Stimulated activated CD4-positive, alpha-beta T cell treated with anti-CD3 and anti-CD28 coated beads, Interleukin-15, amount 100 ng/mL, for 24 hours (primary cell): ENCODE measurements at places on chromosomes 1 and 21.

DNA sequence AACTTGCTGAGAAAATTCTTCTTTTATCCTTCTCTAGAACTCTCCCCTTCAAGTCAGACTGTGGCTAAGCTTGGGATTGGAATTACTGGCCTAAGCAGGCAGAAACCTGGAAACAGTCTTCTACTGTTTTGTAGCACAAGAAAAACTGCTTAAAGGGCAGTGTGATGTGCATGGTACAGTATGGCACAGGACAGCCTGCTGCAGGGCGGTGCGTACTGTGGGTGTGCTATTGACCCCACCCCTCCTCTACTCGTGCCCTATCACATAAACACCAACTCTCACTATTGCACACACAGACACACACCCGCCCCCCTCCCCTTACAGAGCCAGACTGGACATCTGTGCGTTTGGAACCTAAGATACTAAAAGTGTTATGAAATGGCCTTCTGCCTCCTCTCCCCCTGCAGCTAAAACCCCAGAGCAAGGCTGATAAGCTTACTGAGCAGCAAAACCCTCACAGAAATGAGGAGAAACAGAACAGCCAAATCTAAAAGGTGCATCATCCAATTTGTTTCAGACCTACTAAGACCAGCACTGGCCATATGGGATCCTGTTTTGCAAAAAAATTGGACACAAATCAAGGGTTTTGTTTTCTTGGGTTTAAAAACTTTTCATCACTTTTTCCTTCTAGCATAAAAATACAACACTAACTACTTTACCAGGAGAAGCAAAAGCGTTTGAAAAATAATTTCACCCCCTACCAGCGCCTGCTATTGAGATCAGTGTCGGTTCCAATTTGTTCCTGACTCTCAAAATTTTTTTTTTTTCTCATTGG, 355.8 kb upstream of the LYPLAL1 start:
- DNase-seq, result no peak

GRCh38 chr1:154599658-154600057, 8.3 kb downstream of the ADAR start:
- DNase-seq, result no peak

DNA sequence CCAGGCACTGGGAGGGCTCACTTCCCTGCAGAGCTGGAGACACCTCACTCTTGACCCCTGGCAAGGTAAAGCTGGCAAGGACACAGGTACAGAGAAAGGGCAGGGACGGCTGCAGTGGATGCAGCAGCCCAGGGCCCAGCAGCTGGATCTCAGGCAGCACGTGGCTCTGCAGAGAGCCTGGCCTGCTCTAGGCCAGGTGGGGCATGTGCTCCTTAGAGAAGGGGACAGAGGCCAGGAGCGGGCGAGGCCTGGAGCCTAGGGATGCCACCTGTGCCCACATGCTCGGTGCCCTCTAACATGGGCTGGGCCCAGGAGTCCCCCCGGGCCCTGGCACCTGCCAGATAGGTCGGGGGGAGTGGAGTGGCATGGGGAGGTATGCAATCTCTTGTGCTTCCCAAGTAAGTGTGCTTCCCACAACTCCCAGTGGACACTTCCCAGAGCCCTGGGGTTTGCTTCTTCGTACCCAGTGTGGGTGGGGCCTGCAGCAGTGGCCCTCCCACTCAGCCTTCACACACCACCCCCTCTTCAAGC, 30.0 kb downstream of the WNT3A start:
- no peak for DNase-seq

GRCh38 chr1:99365545-99365944, 101.3 kb downstream of the PLPPR4 start:
- no peak for DNase-seq

DNA sequence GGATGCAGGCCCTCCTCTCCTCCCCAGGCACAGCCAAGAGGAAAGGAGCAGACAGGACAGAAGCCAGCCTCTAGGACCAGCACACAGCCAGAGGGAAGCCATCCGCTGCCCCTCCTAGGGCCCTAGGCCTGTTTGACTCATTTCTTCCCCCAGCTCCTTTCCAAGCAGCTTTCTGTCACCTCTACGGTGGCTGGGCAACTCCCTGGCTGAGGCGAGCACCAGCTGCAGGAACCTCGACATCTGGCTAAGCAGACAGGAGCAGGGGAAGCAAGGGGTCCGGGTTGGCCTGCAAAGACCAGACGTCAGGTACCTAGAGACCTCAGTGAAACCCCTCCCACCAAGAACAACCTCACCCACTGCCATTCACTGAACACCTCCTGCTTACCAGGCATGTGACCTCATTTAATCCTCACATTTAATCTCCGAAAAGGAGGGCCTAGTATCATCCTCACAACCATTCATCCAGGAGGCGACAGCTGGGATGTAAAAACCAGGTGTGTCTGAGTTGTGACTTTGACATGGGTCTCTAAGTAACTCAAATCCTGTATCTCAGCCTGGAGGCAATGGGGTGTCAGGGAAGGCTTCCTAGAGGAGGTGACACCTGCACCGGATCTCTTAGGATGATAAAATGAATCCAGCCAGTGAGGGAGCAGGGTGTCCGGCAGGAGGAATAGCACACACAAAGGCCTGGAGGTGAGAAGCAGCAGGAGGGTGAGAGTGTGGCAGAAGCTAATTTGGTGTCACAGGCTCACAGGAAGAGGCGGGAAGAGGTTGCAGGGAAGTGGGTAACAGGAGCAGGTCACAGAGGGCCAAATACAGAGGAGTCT, 5.9 kb downstream of the LRP8 start:
- no peak for DNase-seq

- no peak for DNase-seq
Measured at GRCh38 chr1:169472738-169473137, 13.0 kb downstream of the SLC19A2 start.

DNA sequence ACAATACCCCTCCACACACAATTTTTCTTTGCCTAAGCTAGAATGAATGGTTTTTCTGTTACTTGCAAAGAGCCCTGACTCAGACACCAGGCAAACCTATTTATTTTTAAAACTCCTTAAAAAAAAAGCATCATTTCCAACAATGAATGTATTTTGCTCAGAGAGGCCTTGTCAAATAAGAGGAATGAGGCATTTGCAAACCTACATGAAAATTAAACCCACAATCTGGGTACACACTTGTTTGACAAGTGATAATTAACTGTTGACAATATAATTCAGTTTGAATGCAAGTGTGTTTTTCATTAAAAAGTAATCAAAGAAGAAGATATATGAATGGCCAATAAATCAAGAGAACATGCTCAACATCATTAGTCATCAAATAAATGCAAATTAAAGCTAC, 339.5 kb downstream of the PTPRU start:
- no peak for DNase-seq

- DNase-seq, result no peak
Measured at GRCh38 chr1:44505210-44505993, 100.3 kb downstream of the RNF220 start.

- no peak for DNase-seq
Measured at GRCh38 chr1:10007169-10007568, 10.1 kb downstream of the RBP7 start.

GRCh38 chr1:48495911-48496310, 23.9 kb upstream of the SPATA6 start:
- no peak for DNase-seq

GRCh38 chr1:27521861-27522431, 32.0 kb upstream of the WASF2 start:
- peak; percentile 41 for DNase-seq

DNA sequence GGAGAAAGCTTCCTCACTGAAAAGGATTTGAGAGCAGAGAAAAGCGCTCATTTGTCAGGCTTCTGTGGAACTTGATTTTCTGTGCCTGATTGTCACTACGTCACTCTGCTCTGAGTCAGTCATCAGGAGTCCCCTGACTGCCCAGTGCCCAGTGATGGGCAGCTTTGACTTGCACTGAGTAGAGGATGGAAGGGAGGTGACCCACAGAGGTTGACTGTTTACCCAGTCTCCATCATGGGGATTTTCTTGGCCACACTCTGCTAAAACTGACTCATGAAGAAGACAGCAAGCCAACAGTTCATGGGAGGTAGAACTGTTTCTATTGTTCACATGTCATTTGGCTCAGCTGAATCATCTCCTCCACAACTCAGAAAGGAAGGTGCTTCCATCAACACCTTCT, 82.1 kb upstream of the DUSP10 start:
- DNase-seq, result no peak

- DNase-seq, result peak; percentile 55
Measured at GRCh38 chr1:61782771-61783170, 40.5 kb downstream of the PATJ start.

DNA sequence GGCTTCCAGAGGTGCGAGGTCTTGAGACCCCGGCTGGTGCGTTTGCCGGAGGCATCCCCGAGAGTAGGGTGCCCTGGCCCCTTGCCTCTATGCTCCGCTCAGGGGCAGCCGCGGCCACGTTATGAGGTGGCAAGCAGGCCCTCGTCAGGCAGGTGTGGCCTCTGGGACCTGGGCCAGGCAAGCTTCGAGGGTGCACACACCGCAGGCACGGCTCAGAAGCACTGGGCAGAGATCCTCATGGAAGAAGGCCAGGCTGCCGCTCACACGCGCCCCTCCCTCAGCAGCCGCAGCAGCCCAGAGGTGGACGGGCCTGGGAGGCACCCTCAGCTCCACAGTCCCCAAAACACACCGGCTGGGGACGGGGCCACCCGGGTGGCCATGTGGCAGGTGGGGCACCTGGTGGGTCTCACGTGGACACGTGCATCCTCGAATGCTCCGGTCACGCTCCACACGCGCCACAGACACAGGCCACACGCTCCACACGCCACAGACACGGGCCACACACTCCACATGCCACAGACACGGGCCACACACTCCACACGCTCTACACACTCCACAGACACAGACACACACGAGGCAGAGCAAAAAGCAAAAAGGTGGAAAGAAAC, 6.5 kb downstream of the SDF4 start:
- no peak for DNase-seq

GRCh38 chr21:14993115-14993514, 71.7 kb downstream of the NRIP1 start:
- DNase-seq, result no peak

GRCh38 chr1:156214024-156214748, 1.4 kb downstream of the PMF1 start:
- DNase-seq, result peak; percentile 50
